ENCODE measurements at places on chromosomes 4 and X.

DNA sequence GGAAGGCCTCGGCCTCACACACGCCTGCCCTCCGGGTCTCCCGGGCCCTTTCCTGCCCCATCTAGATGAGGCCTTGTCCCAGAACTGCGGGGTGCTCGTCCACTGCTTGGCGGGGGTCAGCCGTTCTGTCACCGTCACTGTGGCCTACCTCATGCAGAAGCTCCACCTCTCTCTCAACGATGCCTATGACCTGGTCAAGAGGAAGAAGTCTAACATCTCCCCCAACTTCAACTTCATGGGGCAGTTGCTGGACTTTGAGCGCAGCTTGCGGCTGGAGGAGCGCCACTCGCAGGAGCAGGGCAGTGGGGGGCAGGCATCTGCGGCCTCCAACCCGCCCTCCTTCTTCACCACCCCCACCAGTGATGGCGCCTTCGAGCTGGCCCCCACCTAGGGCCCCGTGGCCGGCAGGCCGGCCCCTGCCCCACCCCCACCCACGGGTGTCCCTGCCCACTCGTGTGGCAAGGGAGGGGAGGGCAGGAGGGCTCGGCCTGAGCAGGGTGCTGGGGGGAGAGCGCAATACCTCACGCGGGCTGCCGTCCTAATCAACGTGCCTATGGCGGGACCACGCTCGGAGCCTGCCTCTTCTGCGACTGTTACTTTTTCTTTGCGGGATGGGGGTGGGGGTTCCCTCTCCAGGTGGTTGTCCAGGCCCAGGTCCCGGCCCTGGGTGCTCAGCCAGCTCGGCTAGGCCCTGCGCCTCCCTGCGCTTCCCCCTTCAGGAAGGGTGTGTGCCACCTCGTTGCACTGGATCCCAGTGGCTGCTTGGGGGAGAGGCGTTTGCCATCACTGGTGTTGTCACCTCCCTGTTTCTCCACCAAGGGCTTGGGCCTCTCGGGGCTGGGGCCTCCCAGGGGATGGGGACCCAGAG, 3.1 kb downstream of the DUSP9 start:
- DNase-seq, result no peak

GRCh38 chr4:47703008-47703407, 134.9 kb downstream of the CORIN start:
- no peak for DNase-seq

GRCh38 chrX:21933077-21933476, 7.4 kb upstream of the SMS start:
- no peak for DNase-seq

DNA sequence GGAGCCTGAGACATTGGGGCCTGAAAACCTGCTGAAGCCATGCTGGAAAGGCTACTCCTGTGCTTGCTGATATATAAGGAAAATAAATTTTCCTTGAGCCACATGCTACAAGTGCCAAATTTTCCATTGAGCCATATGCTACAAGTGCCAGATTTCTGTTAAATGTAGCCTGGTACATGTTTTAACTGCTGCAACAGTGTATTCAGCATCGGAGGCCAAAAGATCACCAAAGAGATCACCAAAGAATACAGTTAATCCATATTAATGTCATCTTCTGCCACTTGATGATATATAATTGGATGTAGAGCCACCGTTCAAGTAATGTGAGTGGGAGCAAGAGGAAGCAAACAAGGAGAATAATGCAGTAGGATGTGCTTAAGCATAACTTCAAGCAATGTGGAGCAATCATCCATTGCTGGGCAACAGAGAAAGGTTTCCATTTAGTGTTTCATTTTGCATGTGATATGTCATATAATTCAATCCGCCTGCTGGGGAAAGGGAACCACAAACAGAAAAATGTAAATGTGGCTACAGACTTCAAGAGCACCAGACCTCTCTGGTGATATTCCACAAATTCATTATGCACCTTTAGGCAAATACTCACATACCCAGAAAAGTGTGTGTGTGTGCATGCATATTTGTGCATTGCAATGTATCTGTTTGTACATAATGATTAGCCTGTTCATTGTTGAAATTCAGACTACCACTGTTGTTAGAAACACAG, 295.9 kb downstream of the KCNIP4 start:
- DNase-seq, result no peak

- DNase-seq, result peak; percentile 5
Observed at GRCh38 chrX:134654398-134655012, 3.8 kb downstream of the PLAC1 start.

Data from skin of body (tissue), 3 donors.